WERI-Rb-1 (cell line): ENCODE measurements at places on chromosomes 16 and 17.

- DNase-seq: no peak
Measured at GRCh38 chr17:48893646-48894508, 1.3 kb downstream of the ATP5MC1 start.

- peak; percentile 88 for DNase-seq
Measured at GRCh38 chr17:79777120-79777893, 641 bp upstream of the CBX2 start.

DNA sequence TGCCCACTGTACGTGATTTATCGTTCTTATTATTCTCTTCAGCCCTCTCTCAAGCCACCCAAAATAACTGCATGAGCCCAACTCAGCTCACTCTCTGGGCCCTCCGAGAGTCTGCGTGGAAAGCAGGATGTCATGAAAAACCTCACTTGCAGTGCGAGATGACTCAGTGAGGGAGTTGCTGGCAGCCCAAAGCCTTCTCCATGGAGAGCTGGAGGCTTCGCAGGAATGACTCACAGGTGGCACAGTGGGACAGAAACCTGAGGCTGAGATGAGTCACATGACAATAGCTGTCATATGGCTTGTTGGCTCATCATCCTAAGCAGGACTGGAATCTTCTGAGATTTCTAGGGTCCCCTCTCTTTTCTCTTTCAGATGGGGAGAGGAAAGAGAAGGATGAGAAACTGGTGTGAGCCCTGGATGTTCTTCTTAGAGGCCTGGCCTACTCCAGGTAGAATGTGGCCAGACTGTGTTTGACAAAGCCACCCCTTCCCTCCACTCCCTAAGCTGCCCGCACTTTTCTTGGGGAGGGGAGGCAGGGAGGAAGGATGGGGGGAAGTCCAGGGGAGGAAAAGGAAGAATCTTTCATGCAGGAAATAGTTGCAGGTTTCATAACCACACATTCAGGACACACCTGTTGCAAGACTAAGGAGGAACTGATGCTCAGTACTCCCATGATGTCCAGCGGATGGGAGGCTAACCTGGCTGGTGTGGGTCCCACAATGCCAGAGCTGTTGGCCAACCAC lies 160.6 kb upstream of the RPL38 start:
- DNase-seq: peak; percentile 38

DNA sequence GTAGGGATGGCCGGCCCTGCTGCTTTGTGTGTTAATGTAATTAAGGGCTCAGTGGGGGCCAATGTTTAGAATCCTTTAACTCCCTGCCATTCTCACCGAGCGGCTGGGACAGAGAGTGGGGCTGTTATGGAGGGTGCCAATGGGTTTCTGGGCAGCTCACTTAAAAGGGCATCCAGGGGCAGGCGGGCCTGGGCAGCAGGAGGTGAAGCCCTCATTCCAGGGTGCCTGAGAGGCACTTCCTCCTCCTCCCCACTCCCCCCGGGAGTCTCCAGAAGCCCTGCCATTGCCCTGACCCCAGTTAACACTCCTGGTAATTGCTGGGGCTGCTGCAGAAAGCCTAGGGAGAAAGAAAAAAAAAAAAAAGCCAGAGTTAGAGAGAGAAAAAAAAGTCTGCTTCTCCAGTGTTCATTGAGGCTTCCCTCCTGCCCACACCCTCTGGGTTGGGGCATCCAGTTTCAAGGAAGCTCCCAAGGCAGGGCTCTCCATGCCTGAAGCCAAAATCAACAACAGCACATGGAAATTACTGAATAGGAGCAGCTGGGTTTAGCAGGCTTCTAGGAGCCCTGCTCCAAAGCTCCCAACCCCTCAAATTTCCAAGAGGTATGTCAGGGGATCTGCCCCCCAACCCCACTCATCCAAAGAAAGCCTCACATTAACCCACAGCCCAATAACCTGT lies 28.0 kb downstream of the CUEDC1 start:
- peak; percentile 87 for DNase-seq

DNA sequence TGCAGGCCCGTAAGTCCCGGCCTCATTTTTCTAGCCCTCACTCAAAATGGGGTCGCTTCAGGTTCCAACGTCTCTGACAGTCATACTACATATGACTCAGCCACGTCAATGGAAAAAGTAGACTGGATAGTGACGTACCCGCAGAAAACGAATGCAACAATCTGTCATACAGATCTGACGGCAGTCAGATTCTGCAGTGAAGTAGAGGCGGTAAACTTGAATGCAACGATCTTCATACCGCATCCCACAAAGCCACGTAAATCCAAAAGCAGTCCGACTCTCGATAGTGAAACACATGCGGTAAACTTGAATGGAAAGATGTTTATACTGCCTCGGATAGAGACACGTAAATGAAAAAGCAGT lies 38.4 kb upstream of the ARL4D start:
- peak; percentile 49 for DNase-seq

DNA sequence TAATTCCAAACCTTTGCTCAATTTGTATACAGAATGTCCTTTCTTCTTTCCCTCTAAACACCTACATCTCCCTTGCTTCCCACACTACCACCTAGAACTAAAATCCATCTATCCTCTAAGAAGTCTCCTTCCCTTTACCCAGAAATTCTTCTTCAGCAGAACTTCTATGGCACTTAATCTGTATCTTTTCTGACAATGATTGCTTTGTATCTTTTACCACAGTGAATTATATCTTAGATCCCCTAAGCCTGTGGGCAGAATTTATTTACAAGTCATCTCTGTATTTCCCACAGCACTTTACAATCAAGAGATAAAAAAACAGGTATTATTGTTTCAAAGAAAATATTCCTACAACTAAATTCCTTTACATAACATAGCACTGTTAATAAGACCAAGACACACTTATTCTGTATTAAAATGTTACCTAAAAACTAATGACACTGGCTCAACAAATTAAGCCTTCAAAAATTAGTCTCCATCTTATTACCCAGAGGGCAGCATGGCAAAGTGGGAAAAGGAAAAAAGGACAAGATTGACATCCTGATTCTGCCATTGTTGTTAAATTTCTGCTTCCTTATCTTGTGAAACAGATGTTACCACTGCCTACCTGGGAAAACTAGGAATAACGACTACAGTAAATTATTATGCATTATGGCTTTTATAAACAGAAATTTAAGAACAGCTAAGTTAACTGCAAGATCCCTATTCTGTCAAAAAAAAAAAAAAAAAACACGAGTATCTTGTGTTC lies 42.8 kb downstream of the KANSL1 start:
- no peak for DNase-seq

DNA sequence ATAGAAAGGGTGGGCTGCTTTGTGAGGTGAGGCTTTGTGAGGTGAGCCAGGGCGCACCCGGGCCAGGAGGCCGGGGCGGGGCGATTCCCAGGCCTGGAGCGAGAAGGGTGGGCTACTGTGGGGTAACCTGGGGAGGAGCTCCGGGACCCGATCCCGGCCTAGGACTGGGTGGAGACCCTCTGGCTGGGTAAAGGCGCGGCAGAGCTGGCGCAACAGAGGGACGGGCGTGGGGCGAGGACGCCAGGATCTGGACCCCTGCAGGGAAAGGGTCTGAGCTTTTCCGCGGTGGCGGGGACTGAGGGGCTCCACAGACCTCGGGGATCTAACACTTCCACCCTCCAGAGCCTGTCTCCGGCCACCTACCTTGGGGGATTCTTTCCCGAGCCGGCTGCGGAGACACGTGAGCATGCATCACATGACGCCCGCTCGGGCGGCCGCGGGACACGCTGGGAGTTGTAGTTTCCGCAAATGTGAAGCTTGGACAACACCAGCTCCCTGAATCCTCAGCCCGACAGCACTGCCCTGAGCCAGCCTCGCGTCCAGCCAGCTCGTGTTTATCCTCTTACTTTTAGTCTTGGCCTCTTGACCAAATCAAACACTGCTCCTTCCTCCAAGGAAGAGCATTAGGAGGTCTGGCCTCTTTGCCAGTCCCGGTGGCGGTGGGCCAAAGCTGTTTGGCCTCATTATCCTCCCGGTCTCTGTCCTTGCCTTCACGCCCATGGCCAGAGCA lies at the start of gene SLC38A7:
SLC38A7 (minus strand) TSS at position 417 of the 730 bp plus-strand sequence. CDS start 4,644 bp downstream, outside the sequence.
- peak; percentile 85 for DNase-seq

DNA sequence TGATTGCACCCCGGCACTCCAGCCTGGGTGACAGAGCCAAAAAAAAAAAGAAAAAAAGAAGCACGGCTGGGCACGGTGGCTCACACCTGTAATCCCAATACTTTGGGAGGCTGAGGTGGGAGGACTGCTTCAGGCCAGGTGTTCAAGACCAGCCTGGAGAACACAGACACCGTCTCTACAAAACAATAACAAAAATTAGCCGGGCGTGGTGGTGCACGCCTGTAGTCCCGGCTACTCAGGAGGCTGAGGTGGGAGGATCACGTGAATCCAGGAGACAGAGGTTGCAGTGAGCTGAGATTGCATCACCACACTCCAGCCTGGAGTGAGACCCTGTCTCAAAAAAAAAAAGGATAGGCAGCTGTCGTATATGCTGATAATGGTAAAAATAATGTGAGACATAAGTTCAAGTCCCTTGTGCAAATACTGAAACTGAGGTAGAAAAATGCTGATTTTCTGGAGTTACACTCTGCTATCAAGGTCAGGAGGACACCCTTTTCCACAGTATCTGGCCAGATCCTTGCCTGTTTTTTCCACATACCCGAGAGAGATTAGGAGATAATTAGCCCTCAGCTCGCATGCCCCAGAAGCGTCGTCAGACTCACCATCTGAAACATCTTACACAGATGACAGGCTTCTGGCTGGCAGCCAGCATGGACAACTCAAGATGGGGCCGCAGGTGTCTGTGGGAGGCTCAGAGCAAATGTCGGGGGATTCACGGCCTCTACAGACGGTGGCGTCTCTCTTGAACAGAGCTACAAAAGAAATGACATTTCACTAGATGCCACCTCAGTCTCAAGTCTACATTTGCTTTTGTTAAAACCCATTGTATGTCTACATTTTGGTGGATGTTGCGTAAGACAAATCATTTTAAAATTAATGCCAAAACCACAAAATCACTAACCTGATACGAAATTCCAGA lies 36.8 kb downstream of the WDR45B start:
- peak; percentile 72 for DNase-seq

DNA sequence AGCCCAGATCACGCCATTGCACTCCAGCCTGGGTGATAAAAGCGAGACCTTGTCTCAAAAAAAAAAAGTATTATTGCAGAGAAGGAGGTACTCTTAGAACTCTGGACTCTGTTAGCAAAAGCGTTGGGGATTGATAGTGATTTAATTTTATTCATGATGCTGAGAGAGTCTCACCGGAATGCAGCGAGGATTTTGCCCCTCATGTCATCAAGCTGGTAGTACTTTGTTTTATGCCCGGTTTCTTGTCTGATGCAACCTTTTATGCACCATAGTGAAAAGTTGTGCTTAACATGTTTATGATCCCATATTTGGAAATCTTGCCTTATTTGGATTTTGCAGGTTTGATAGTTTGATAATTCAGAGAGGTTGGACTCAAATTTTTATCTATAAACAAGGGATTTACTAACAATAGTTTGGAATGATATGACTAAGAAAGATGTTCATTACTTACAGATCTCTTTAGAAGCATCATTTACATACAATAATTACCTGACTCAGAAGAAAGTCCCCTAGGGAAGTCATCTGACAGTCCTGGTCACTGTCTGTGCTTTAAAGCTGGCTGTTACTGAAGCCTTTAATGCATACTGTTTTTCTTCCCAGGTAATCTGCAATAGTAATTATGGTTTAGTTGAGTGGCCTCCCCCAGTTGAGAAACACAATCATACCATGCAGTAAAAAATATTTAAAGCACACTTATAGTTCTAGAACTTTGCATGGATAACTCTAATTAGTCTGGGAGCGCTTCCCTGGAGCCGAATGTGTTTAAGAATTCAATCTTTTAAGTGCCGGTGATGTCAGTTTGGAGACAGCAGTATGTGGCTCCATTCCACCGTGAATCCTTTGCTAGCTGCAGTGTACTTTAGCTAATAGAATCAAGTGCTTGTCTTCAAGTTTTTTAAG lies 120.9 kb downstream of the PRKCA start:
- DNase-seq: no peak

GRCh38 chr16:83940630-83941378 lies 12.2 kb upstream of the OSGIN1 start:
- no peak for DNase-seq

GRCh38 chr17:53353919-53354351 lies 468.8 kb upstream of the KIF2B start:
- DNase-seq: no peak

GRCh38 chr17:58339755-58340404 lies 11.3 kb upstream of the TSPOAP1 start:
- no peak for DNase-seq

- no peak for DNase-seq
Measured at GRCh38 chr17:66943484-66943883, 21.0 kb upstream of the CACNG4 start.
